ENCODE measurements at places on chromosomes 13 and 19.

- DNase-seq, result peak; percentile 72
Measured at GRCh38 chr19:38388349-38389100, at the start of gene SPRED3. Gene SPRED3 (plus strand): TSS chr19:38388697. CDS start chr19:38390303, 1,606 bp downstream.

GRCh38 chr19:43572171-43572588 is 3.1 kb downstream of the XRCC1 start:
- DNase-seq, result no peak

DNA sequence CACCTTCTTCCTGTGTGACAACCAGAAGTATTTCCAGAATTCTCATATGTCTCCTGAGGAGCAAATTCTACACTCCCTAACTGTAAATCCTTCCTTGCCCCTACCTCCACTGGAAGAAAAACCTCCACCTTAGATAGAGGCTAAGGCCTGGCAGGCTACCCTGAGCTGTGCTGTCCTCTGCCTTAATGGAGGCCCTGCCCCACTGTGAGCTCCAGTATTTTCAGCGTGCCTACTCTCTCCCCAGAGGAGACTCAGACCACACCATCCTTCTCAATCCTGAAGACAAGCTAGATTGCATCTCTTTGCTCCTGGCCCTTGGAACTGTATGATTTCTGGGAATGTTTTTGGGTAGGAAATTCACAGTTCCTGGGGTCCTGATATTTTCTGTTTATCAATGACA is 110.0 kb upstream of the OBI1 start:
- no peak for DNase-seq

DNA sequence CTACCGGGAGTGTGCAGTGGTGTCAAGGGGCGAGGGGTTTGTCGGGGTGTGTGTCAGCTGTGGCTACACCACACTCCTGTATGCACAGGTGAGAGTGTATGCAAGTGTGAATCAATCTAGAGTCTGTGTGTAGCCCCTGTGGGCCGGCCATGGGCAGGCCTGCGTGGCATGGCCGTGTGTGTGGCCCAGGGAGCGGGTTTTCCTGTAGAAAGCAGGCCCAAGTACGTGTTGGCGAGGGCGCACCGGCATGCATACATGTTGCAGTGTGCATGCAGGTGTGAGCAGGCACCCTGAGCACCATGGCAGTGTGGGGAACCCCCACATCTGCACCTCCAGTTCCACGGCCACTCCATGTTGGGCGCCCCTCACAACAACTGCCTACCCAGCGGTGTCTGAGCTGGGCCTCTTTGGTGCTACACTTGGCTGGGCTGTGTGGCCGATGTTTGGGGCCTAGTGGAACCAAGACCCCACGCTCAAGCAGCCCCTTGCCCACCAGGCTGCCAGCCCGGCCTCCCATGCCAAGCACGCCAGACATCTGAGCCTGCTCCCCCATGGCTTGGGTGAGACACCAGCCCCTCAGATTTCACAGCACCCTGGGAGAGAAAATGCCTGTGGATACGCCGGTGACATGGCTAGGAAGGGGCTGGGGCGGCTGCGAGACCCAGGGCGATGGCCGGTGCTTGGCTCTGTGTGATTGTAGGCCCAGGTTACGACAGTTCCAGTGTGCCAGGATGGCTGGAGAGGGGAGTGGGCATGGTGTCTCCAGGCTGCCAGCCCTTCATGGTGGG is 2.1 kb downstream of the NFIX start:
- DNase-seq, result no peak

DNA sequence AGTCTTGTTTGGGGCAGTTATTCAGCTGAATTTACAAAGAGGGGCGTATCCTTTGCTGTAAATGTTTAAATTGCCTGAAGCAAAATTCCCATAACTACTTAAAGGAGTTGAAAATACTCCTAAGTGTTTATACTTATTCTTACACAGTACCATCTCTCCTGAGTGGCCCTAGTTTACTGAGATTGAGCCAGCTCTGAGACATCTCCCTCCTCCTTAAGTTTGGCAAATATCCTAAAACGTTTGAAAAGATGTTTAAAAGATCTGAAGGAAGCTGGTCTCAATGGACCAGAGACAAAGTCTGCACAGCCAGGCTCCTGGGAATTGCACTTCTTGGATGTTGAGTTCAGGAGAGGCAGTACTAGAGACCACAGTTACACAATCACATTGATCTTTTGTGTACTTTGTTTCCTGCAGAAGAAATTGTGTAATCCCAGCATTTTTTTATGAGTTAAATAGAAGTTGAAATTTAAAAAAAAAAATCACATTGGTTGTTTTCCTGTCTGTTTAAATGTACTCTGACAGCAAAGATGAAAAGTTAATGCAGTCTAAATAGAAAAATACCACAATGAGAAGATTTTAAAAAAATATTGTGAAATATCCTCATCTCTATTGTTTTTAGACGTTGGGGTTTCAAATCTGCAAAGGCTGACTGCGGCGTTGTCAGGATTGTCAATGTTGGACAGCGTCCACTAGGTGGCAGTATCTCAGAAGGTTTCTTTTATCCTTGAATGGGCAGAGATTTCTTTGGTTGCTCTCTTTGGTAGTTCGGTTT is 20.7 kb downstream of the TNFSF11 start:
- peak; percentile 64 for DNase-seq

GRCh38 chr13:29624997-29625396 is 29.5 kb upstream of the SLC7A1 start:
- DNase-seq, result no peak

Data from renal pelvis (tissue), 12 donors.